Caki2 (cell line): ENCODE measurements at places on chromosomes 1 and 21. TPM values are rescaled to one million over a fixed set of nuclear protein-coding genes. Genes with fewer than 3 reads are reported as not detected.

- peak; percentile 99 for DNase-seq
Measured at GRCh38 chr1:24294716-24295371, 24.3 kb upstream of the GRHL3 start.

GRCh38 chr1:151267760-151268159, 13.2 kb downstream of the PSMD4 start:
- DNase-seq, result no peak

The KRTAP19-3 gene
- total RNA-seq, result not detected in 2 replicates

The NPPA gene
- not detected in 2 replicates for total RNA-seq

DNA sequence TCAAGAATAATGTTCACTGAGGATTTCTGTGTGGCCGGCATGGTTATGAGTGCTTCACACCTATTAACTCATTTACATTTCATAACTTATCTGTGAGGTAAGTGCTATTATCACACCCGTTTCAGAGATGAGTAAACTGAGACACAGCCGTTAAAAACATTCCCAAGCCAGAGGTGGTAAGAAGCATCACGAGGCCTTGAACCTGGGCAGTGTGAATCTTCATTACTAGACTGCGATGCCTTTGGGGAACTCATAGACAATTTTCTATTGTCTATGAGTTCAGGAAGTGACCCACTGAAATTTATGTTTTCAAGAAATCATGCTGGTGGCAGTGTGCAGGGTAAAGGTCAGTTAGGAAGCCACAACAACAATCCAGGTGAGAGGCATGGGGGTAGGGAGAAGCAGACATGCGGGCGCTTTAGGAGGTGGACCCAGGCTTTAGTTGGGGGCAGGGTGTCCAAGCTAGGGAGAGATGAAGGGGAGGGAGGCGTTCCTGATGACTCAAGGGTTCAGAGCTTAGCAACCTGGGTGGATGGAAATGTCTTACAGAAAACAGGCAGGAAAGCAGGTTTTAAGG, 14.5 kb downstream of the GNG12 start:
- DNase-seq, result no peak

DNA sequence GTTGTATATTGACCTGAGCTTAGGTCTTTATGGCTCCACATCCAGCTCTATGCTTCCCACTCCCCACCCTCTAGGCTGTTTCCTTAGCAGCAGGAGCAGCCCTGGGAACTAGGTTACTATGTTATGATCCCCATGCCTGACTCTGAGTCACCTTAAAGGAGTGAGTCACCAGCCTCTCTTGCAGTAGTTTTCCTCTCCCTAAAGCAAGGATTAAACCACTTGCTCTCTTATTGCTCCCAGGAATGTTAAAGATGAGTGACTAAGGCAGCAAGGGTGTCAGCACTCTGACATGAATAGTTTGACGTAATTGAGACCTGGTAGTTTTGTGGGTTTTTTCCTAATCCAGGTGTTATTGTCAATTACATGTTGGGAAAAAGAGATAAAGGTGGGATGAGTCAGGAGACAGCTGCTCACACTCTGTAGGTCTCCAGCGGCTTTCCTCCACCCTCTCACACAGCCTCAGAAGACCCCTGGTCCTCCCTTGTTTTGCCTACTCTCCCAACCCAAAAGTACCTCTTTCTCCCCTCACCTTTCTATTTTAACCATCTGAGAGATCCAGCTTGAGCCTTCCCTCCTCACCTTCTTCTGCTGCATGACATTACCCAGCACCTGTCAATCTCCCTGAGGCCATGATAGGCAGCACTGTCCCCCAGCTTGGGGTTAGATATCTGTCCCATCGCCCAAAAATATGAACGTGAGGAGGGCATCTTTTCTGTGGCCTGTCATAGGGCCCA, 369.1 kb upstream of the VAMP3 start:
- DNase-seq, result peak; percentile 98
